Naive thymus-derived CD4-positive, alpha-beta T cell (primary cell): ENCODE measurements at places on chromosomes 1 and 21. TPM values are rescaled to one million over a fixed set of nuclear protein-coding genes. Genes with fewer than 3 reads are reported as not detected.
A peak's percentile ranks its signal among the peaks of the same experiment; 100 is the strongest.

- H3K36me3 ChIP-seq, result no peaks in the 10 kb centered on the region
- no peaks in the 10 kb centered on the region for H3K4me1 ChIP-seq
- no peak for DNase-seq
Observed at GRCh38 chr1:197745911-197746310, 29.4 kb downstream of the DENND1B start.

- no peak for DNase-seq
- H3K27me3 ChIP-seq, result no peaks in the 10 kb centered on the region
- no peak overlapping the region for H3K4me3 ChIP-seq
- H3K36me3 ChIP-seq, result no peaks in the 10 kb centered on the region
- H3K4me1 ChIP-seq, result no peaks in the 10 kb centered on the region
Observed at GRCh38 chr1:81660286-81660685, 140.4 kb upstream of the ADGRL2 start.

GRCh38 chr21:42411197-42411869 lies 7.6 kb downstream of the UBASH3A start:
- H3K36me3 ChIP-seq, result peaks cover 52% of the 10 kb centered on the region
- DNase-seq, result no peak
- H3K4me1 ChIP-seq, result peaks cover 79% of the 10 kb centered on the region
- H3K27ac ChIP-seq, result peak overlapping the region; percentile 92
- no peak overlapping the region for H3K4me3 ChIP-seq

DNA sequence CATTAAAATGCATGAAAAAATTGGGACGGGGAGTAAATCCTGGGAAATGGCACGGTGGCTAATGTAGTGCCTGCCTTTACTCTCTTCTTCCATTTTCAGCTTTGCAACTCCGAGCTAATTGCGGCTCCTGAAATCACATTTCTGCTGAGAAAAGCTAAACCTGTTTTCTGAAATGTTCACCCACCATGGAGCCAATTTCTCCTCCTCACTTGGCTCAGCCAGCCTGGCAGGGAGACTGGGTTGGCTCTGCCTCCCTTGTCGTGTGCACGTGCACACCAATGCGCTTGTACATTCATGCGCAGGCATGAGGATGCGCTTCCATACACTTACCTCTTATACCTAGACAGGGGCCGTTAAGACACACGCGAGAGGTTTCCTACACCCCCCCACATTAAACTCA lies 165.4 kb downstream of the PLXNA2 start:
- no peak for DNase-seq
- H3K4me1 ChIP-seq, result no peaks in the 10 kb centered on the region
- no peaks in the 10 kb centered on the region for H3K27me3 ChIP-seq
- no peak overlapping the region for H3K27ac ChIP-seq
- no peaks in the 10 kb centered on the region for H3K36me3 ChIP-seq
- H3K4me3 ChIP-seq, result no peak overlapping the region

- peaks cover 44% of the 10 kb centered on the region for H3K4me1 ChIP-seq
- peak within 1 kb of the TSS; percentile 90 for H3K27ac ChIP-seq
- H3K36me3 ChIP-seq, result peaks cover 24% of the 10 kb centered on the region
Observed at GRCh38 chr1:206921772-206922265, at the start of gene FCMR. TSS of gene FCMR (minus strand) at chr1:206921941. CDS start at chr1:206921854, 87 bp downstream.

- no peaks in the 10 kb centered on the region for H3K27me3 ChIP-seq
- no peak overlapping the region for H3K27ac ChIP-seq
- H3K4me1 ChIP-seq, result no peaks in the 10 kb centered on the region
Observed at GRCh38 chr1:190602325-190602724, 124.7 kb upstream of the BRINP3 start.

GRCh38 chr21:18403735-18404450 lies at the start of gene TMPRSS15:
TSS of gene TMPRSS15 (minus strand) at chr21:18403785. CDS start at chr21:18403622, 163 bp downstream.
- H3K36me3 ChIP-seq, result no peaks in the 10 kb centered on the region
- H3K4me3 ChIP-seq, result no peak within 1 kb of the TSS
- no peaks in the 10 kb centered on the region for H3K4me1 ChIP-seq
- DNase-seq, result no peak
- no peak within 1 kb of the TSS for H3K27ac ChIP-seq

The KLF17 gene
- total RNA-seq, result not detected in 2 replicates
